ENCODE measurements at places on chromosomes 16 and 17. TPM values are rescaled to one million over a fixed set of nuclear protein-coding genes. Genes with fewer than 3 reads are reported as not detected.

The SOX15 gene
- total RNA-seq = 2.4 TPM

The HSPB9 gene
- not detected for total RNA-seq

The KRTAP4-1 gene
- not detected for total RNA-seq

The ITGA2B gene
- 0.17 TPM for total RNA-seq

The NPIPB9 gene
- not detected for total RNA-seq

The TRIM72 gene
- not detected for total RNA-seq

The KCNG4 gene
- total RNA-seq = not detected

The CMTM4 gene
- total RNA-seq = 5.6 TPM

The C16orf46 gene
- 1.6 TPM for total RNA-seq

Measured in bronchus fibroblast of lung (primary cell).